ENCODE measurements at places on chromosomes 16 and 17.

GRCh38 chr16:9079430-9079812 is 12.0 kb upstream of the HAPSTR1 start:
- DNase-seq: no peak

- DNase-seq: no peak
Measured at GRCh38 chr17:57888311-57889216, 38.7 kb upstream of the MRPS23 start.

- DNase-seq: no peak
Measured at GRCh38 chr16:48323783-48324775, 61.1 kb downstream of the SIAH1 start.

DNA sequence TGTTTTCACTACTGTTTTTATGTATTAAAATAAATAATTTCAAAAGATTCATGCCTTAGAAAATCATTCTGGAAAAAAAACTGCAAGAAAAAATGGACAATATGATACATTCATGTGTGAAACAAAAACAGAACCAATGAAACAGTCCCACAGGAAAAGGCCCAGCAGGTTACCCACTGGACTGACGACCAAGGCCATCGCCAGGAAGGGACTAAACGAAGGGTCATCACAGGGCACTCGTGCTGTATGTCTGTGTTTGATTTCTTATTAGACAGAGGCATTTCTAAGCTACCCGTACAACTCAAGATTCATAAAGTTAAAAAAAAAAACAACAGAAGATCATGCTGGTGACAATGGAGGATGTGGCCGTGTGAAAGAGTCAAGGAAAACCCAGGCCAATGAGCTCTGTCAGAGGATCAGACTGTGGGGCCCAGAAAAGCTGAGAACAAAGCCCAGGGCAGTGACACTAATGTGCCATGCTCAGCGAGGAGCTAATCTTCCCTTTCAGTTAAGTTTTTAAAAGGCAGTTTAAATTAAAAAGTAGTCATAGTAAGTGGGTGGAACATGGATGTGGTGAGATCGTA is 31.8 kb downstream of the NSMCE1 start:
- DNase-seq: no peak

DNA sequence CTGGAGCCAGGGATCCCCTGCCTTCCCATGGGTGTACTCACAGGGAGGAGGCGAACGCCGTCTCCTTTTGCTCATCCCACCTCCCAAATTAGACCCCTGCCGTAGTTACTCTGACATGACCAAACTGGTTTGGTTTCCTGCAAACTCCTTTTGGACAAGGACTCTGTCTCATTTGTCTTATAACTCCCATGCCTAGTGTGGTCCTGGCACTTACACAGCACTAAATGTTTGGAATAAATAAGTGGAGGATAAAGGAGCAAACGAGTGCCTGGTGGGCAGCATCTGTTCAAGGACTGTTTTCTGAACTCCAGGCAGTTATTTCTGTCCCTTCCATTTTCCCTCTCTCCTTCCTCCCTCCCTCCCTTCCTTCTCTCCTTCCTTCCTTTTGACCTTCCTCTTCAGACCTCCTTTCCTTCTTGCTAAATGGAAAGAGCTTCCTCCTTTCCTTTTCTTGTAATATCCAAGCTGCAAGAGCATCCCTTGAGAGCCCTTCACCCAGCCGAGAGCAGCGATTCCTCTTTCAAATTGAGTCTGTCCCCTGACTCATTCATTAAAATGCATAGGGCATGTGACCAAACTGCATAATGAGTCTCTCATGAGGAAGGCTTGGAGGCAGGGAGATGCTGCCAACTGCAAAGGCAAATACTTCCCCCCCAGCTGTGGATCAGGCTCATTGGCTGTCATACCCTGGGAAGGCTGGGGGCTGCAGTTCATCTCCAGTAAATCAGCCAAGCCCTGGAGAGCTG is 36.8 kb downstream of the CHD9 start:
- peak; percentile 47 for DNase-seq

DNA sequence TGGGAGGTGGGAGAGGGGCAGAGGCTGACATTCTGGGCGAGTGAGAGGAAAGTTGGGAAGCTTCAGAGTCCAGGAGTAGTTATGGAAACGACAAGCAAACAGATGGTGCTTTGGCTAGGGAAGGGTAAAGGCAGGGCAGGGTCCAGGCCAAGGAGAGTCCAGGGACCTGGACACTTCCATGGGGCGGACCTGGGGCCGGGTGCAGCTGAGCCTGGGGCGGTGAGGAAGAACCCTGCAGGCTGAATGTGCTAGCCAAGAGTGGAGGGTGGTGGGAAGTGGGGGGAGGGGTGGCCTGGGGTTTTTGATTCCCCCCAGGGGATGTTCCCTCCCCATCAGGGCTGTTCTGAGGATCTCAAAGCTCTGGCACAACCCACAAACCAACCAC is 2.6 kb downstream of the PPP1R9B start:
- DNase-seq: peak; percentile 57

- no peak for DNase-seq
Measured at GRCh38 chr17:73952082-73952479, 251.4 kb upstream of the RPL38 start.

DNA sequence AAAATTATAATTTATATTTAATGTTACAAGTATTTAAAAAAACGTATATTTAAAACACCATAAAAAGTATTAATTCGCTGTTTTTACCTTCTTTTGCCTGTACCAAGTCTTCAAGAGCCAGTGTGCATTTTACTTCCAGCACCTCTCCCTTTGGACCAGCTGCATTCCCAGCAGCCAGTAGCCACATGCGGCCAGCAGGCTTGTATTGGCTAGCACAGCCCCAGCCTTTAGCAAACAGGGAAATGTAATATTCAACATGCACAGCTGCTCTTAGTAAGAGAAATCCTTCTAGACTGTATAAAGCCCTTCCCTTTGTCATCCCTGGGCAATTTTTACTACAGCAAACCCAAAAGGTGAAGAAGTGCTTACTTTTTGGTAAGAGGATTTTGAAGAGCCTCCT is 6.6 kb downstream of the DHODH start:
- DNase-seq: no peak
